Thoracic aorta (tissue), 2 donors: ENCODE measurements at places on chromosomes 11 and 22. TPM values are rescaled to one million over a fixed set of nuclear protein-coding genes. Genes with fewer than 3 reads are reported as not detected.

The DAGLA gene
- total RNA-seq: 1.4 TPM

The HYLS1 gene
- total RNA-seq: 0.56 TPM

- peaks cover 6% of the 10 kb centered on the region for H3K4me1 ChIP-seq
- H3K36me3 ChIP-seq: no peaks in the 10 kb centered on the region
Observed at GRCh38 chr22:41862160-41862529, 29.2 kb downstream of the SREBF2 start.

GRCh38 chr22:27780161-27780575 lies 21.4 kb downstream of the MN1 start:
- peak overlapping the region; percentile 60 for H3K27ac ChIP-seq
- no peaks in the 10 kb centered on the region for H3K36me3 ChIP-seq
- peaks cover 66% of the 10 kb centered on the region for H3K4me1 ChIP-seq
- H3K4me3 ChIP-seq: no peak overlapping the region
- no peaks in the 10 kb centered on the region for H3K27me3 ChIP-seq

GRCh38 chr22:30994960-30995359 lies 25.9 kb downstream of the TUG1 start:
- no peaks in the 10 kb centered on the region for H3K36me3 ChIP-seq
- peak overlapping the region; percentile 34 for H3K27ac ChIP-seq
- H3K27me3 ChIP-seq: no peaks in the 10 kb centered on the region
- peaks cover 9% of the 10 kb centered on the region for H3K4me1 ChIP-seq
- no peak for DNase-seq

DNA sequence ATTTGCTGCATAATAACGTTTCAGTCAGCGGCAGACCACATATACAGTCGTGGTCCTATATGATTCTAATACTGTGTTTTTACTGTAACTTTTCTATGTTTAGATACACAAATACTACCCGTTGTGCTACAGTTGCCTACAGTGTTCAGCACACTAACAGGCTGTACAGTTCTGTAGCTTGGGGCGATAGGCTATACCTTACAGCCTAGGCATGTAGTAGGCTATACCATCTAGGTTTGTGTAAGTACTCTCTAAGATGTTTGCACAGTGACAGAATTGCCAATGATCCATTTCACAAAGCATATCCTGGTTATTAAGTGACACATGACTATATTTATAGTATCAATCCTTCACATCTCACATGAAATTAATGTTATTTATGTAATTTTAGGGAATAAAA lies 78.2 kb downstream of the YAP1 start:
- DNase-seq: no peak
- no peaks in the 10 kb centered on the region for H3K27me3 ChIP-seq
- H3K4me3 ChIP-seq: no peak overlapping the region
- peak overlapping the region; percentile 62 for H3K27ac ChIP-seq
- no peaks in the 10 kb centered on the region for H3K36me3 ChIP-seq

DNA sequence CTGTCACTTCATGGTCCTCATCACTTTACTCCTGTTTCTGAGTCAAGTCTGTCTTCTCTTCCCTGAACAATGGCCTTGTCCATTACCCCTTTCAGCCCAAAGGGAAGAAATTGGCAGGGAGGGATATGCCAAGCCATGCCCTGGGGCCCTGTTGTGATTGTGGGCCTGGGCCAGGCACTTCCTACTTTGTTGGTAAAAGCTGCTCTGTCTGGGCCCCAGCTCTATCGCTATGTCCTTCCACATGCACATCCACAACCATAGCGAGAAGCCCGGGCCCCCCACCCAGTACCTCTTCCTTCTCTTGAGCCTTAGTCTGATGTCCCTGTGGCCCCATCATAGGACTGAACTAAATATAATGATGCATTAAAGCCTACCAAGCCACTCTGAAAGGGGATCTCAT lies 126.7 kb upstream of the RCN1 start:
- no peaks in the 10 kb centered on the region for H3K36me3 ChIP-seq
- no peaks in the 10 kb centered on the region for H3K27me3 ChIP-seq
- no peaks in the 10 kb centered on the region for H3K4me1 ChIP-seq

DNA sequence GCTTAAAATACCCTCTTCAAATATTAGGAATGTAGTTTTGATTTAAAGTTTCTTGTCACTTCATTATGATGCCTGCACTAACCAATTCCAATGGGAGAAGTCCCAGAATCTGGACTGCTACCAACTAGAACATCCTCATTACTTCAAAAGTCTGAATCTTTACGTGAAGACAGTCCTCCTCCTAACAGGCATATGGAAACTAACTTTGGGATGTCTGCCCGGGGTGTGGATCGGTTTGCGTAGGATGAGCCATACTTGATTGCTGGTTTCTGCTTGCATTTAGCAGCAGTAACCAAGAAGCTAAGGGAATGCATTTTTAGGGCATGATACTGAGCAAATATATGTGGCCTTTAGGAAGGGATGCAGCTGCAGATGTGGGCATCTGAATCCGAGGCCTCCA lies 177.1 kb downstream of the LRRC4C start:
- no peak for DNase-seq
- H3K27me3 ChIP-seq: no peaks in the 10 kb centered on the region
- H3K36me3 ChIP-seq: no peaks in the 10 kb centered on the region
- no peak overlapping the region for H3K27ac ChIP-seq
- no peaks in the 10 kb centered on the region for H3K4me1 ChIP-seq

DNA sequence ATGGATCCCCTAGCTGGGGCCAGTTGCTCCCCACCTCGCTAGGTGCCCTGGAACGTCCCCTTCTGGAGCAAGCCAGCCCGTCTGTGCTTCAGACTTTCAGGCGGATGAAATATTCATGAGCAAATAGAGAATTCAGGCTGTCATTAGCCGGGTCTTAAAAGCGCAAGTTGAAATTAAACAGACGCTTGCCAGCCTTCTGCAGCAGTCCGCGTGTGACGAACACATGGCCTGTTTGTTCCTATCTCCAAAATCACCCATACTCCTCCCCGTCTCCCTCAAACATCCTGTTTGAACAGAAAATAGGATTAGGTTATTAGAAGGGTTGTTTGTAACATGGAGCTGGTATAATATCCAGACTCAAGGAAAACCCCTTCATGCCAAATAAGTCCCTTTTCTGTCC lies 38.7 kb downstream of the MYO18B start:
- no peaks in the 10 kb centered on the region for H3K4me1 ChIP-seq
- no peak overlapping the region for H3K27ac ChIP-seq
- H3K27me3 ChIP-seq: no peaks in the 10 kb centered on the region
- H3K4me3 ChIP-seq: no peak overlapping the region
- DNase-seq: no peak
- H3K36me3 ChIP-seq: peaks cover 19% of the 10 kb centered on the region

- no peaks in the 10 kb centered on the region for H3K27me3 ChIP-seq
- DNase-seq: no peak
- H3K4me3 ChIP-seq: no peak overlapping the region
- H3K4me1 ChIP-seq: no peaks in the 10 kb centered on the region
Observed at GRCh38 chr22:27709919-27710675, 91.5 kb downstream of the MN1 start.

DNA sequence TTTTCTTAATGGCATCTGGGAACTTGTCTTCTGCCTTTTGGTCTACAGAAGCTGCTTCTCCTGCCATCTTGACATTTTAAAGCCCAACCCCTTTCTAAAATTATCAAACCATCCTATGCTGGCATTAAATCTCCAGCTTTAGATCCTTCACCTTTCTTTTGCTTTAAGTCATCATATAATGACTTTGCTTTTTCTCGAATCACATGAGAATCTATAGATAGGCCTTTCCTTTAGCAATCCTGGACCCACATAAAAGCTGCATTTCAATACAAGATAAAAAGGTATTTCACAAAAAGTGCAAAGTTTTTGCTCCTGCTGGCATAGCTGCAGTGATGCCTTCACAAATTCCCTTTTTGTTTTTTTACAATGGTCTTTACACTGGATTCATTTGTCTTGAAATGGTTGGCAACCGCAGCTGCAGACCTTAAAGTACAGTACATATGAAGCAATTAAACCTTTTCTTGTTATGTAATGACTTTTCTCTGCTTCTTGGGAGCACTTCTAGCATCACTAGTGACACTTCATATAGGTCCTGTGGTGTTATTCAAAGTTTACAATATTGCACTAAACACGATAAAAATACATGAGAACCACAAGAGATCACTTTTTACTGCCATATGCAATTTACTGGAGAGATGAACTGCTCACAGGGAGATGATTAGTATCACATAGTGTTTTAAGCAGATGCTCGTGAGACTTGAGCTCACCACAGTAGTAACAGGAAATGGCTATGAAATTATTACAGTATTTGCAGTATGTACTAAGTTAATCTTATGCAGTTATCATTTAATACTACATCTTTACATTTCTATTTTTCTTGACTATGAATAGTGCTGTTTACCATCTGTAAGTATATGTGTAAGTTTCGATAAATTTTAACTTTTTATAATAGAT lies 41.6 kb downstream of the ACER3 start:
- no peak for DNase-seq
- no peaks in the 10 kb centered on the region for H3K4me1 ChIP-seq
- no peak overlapping the region for H3K27ac ChIP-seq
- H3K27me3 ChIP-seq: no peaks in the 10 kb centered on the region
- no peak overlapping the region for H3K4me3 ChIP-seq

DNA sequence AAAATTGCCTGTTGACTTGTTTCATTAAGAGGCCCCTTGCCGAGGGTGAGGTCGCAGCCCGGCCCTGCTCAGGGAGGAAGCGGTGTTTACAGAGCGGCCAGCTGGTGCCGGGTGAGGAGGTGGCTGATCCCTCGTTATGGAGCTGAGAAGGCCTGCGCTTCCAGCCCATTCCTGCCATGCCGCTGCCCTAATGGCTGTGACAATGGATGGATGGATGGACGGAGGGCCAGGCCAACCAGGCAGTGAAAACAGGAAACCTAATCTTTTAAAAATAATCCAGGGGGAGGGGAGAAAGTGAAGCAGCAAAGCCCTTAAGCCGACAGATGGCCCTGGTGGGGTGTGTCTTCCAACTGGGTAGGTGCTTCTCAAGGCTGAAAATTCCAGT lies 38.5 kb downstream of the BCR start:
- H3K4me1 ChIP-seq: peaks cover 66% of the 10 kb centered on the region
- H3K4me3 ChIP-seq: peak overlapping the region; percentile 25
- H3K27me3 ChIP-seq: no peaks in the 10 kb centered on the region
- no peak for DNase-seq
- peak overlapping the region; percentile 56 for H3K27ac ChIP-seq

DNA sequence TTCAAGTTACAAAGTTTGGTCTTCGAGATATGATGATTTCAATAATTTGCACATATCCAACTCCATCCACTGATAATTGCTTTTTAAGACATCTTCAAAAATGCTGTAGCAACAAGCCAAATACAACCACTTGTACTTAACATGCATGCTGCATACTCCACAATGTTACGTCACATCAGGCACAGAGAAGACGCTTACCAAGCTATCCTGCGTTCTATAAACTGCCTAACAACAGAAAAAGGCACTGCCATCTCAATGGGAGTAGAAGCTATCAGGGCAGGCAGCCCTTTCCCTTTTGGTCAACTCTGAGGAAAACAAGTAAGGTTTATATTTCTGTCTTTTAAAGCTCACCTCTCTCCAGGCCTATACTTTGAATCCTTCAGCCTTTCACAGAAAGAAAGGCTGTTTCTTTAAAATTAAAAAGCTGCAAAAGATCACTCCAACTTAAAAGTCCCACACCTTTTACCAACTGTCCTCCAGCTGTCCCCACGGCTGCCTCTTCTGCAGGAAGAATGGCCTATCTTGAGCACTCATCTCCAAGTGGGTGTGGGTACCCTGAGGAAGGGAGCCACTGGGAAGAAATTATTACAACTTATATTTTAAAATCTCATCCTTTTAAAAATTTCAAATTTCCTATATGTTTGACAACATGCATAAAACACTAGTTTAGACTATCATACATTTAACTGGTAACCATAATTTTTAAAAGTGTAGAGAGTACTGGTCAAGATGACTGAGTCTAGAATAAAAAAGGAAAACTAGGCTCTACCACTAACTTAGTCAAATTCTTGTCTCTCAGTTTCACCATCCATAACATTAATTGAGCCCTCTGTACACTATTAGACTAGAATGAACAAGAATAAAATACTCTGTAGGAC lies 14.5 kb downstream of the PHF21A start:
- H3K4me1 ChIP-seq: peaks cover 45% of the 10 kb centered on the region
- no peak overlapping the region for H3K4me3 ChIP-seq
- no peaks in the 10 kb centered on the region for H3K36me3 ChIP-seq
- no peak for DNase-seq

DNA sequence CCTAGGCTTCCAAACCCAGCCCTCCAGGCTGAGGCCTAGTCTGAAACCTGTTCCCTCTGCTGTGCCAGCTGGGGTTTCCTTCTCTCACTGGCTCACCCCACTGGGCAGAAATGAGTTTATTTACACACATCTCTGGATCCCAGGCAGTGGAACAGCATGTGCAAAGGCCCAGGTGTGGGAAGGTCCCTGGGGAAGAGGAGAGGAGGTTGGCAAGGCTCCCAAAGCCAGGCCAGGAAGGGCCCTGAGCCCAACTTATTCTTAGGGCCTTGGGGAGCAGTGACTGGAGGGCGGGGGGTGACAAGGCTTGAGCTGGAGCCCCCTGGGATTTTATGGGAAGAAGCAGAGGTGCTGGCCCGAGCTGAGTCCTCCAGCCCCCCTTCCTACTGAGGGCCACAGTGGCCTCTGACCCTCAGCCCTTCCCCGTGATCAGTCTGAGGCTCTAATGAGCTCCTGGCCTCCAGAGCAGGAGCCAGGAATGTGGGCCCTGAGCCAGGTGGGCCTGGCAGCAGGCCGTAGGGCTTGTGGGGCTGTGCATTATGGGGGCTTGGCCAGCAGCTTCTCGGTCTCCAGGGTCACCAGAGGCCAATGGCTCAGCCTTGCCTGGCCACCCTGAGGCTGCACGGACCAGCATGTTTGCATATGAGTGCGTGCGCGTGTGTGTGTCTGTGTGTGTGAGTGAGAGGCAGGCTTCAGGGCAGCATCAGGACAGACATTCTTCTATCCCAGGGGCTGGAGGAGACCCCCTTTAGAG lies 2.9 kb downstream of the MYO7A start:
- DNase-seq: no peak
- H3K4me3 ChIP-seq: no peak overlapping the region
- H3K27me3 ChIP-seq: no peaks in the 10 kb centered on the region
- peak overlapping the region; percentile 55 for H3K27ac ChIP-seq
- peaks cover 18% of the 10 kb centered on the region for H3K4me1 ChIP-seq

- no peaks in the 10 kb centered on the region for H3K4me1 ChIP-seq
- no peak for DNase-seq
- no peaks in the 10 kb centered on the region for H3K36me3 ChIP-seq
- H3K4me3 ChIP-seq: no peak overlapping the region
- no peak overlapping the region for H3K27ac ChIP-seq
- no peaks in the 10 kb centered on the region for H3K27me3 ChIP-seq
Observed at GRCh38 chr11:127193950-127194349, 193.4 kb upstream of the KIRREL3 start.

- H3K4me3 ChIP-seq: no peak within 1 kb of the TSS
- H3K27ac ChIP-seq: no peak within 1 kb of the TSS
- H3K4me1 ChIP-seq: peaks cover 10% of the 10 kb centered on the region
- no peaks in the 10 kb centered on the region for H3K36me3 ChIP-seq
- H3K27me3 ChIP-seq: peaks cover 15% of the 10 kb centered on the region
Observed at GRCh38 chr11:20599221-20600019, at the start of gene SLC6A5. TSS of gene SLC6A5 (plus strand) at chr11:20599608. CDS start at chr11:20599673, 65 bp downstream.
